ENCODE measurements at places on chromosomes 12 and 14. TPM values are rescaled to one million over a fixed set of nuclear protein-coding genes. Genes with fewer than 3 reads are reported as not detected.
A peak's percentile ranks its signal among the peaks of the same experiment; 100 is the strongest.

DNA sequence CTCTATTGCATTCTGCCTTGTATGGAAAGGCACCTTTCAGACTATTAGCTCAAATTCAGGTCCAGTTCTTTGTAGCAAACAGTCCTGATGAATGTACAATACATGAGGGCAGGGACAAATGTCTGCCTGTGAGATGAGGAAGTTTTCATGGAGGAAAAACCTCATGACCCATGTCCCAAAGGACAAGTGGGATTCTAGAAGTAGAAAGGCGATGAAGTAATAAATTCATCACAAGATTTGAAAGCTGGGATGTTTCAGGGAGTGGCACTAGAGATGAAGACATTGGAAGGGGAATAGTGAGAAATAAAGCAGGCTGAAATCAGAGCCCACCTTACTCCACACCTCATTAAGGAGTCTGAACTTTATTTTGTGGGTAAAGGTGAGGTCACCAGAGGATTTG is 4.2 kb downstream of the CORO1C start:
- DNase-seq, result no peak

GRCh38 chr14:101495284-101495683 is 66.0 kb upstream of the DIO3 start:
- peak; percentile 4 for DNase-seq

GRCh38 chr14:44941591-44941990 is 20.2 kb downstream of the KLHL28 start:
- no peak for DNase-seq

DNA sequence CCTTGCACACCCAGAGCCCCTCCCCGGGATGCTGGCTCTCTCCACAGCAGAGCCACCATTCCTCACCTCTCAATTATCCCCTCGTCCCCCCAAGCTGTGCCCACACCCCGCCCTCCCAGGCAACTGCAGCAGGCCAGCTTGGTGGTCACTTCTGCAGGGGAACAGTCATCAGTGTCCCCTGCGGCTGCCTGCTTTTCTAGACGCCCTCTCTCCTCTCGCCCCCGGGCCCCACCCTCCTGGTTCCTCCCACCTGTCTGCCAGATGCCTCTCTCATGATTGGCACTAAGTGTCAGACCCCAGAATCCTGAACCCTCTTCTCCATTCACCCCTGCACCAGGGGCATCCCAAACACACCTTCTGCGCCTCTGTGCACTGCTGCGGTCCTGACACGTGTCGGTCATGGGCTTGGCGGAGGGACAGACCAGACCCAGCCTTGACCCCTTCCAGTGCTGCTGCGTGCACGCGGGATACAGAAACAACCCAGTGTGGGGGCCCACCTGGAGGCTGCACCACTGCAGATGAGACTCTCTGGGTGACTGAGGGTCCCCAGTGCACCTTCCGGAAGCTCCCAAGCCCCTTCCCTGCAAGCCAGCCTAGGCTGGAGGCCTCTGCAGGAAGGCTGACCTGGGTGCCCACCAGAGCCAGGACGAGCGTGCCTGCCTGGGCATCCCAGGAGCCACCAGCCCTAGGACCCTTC is 99.5 kb downstream of the SETD3 start:
- no peak for DNase-seq

- no peak for DNase-seq
These were observed 6.4 kb downstream of the CSRP2 start for GRCh38 chr12:76872415-76872814.

DNA sequence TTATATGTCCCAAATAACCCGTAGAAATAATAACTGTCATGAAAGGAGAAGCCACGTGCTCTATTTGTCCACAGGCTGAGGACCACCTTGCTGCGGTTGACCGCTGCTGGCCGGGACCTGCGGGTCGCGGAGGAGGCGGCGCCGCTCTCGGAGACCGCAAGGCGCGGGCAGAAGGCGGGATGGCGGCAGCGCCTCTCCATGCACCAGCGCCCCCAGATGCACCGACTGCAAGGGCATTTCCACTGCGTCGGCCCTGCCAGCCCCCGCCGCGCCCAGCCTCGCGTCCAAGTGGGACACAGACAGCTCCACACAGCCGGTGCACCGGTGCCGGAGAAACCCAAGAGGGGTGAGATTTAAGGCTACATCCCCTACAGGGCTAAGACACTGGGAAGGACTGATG is 21.0 kb downstream of the RPGRIP1 start:
- peak; percentile 13 for DNase-seq

DNA sequence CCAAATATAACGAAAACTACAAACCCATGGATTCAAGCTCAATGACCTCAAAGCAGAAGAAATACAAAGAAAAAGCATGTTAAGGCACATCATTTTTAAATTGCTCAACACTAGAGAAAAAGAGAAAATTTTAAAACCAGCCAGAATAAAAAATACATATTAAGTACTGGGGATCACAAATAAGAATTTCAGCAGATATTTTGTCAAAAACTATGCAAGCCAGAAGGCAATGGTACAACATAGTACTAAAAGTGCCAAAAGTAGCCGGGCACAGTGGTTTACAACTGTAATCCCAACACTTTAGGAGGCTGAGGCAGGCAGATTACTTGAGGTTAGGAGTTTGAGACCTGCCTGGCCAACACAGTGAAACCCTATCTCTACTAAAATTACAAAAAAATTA is 10.2 kb downstream of the SGPP1 start:
- DNase-seq, result no peak

DNA sequence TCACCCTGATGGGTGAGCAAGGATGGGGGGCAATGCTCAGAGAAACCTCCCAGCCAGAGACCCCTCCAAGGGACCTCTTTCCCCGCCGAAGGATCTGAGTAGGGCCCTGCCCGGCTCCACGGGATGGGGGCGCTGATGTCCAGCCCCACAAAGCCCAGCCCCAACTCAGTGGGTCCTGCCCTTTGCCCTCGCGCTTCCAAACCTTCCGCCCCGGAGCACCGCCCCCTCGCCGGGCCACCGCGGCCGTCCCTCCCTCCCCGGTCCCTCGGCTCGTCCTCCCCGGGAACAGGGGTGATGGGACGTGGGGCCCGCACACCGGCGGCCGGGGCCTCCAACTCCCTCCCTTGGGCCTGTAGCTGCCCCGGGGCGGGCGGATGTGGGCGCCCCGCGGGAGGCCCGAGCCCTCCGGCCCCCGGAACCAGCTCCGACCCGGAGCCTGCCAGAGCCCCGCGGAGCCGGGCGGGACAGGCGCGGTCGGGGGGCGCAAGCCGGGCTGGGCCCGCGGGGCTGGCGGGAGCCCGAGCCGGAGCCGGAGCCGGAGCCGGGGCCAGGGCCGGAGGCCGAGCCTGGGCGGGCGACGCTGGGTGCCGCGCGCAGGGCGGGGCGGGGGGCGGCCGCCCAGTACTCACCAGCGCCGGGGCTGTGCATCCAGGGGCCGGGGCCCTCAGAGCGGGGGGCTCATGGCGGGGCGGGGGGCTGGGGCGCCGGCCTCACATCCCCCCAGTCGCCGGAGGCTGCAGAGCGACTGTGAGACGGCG is 386 bp downstream of the HDAC7 start:
- peak; percentile 52 for DNase-seq

GRCh38 chr12:6199531-6200255 is 507 bp upstream of the CD9 start:
- peak; percentile 39 for DNase-seq

DNA sequence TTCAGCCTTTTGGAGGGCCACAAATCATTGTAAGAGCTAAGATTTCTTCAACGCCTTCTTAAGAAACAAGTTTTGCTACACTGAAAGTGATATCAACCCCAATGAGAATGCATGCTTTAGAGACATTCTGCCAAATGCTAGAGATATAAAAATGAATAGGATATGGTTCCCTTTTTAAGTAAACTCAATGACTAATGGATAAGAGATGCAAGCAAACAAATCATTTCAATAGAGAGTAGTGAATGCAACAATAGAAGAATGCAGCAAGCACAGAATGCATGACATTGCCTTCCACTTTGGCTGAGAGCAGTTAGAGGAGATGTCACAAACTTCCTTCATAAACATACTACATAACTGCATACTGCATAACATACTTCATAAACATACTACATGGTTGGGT is 116.4 kb downstream of the PDZRN4 start:
- no peak for DNase-seq

DNA sequence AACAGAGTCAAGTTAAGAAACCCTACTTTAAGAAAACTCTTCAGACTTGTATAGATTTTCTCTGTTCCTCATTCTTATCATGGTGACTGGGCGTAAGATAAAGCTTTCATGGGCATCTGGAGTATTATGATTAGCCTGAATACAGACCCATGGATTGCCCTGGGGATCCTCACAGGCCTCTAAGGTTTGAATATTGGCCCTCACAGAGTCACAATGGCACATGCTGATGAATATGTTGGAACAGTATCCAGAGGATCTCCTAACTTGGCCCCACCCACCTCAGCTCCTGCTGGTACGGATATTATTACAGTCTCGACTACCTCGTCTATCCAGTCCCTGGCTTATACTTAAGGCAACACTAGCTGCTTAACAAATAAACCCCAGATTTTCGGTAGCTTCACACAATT is 8.1 kb downstream of the OSBPL8 start:
- no peak for DNase-seq

DNA sequence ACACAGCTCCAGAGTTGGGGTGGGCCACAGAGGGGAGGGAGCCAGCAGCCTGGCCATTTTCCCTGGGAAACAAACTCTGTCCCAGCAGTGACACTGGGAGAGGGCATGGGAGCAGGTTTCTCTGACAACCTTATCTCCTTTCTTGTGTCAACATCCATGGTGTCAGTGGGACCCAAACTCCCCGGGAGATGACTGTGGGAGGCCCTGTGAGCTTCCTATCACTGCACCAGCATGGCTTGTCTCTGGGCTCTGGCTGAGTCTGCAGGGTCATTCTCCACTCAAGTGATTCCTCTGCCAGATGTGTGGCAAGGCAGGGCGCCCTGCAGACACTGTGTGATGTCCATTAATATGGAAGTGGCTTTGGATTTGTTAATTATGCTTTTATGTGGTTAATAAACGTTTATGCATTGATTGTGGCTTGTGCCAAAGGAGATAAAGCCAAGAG is 10.1 kb downstream of the LRTM2 start:
- no peak for DNase-seq

Gene SYNDIG1L
- not detected for total RNA-seq

Gene SPTB
- 3.4 TPM for total RNA-seq

Gene PTHLH
- not detected for total RNA-seq

Gene C12orf42
- not detected for total RNA-seq

Gene PSME2
- 30.4 TPM for total RNA-seq

Gene BDKRB2
- 9.6 TPM for total RNA-seq

Gene RTRAF
- 15.2 TPM for total RNA-seq

All from body of pancreas (tissue), 4 donors.